ENCODE measurements at places on chromosomes 2 and 18. TPM values are rescaled to one million over a fixed set of nuclear protein-coding genes. Genes with fewer than 3 reads are reported as not detected.

- no peak for DNase-seq
Measured at GRCh38 chr2:40734797-40735196, 282.9 kb upstream of the SLC8A1 start.

DNA sequence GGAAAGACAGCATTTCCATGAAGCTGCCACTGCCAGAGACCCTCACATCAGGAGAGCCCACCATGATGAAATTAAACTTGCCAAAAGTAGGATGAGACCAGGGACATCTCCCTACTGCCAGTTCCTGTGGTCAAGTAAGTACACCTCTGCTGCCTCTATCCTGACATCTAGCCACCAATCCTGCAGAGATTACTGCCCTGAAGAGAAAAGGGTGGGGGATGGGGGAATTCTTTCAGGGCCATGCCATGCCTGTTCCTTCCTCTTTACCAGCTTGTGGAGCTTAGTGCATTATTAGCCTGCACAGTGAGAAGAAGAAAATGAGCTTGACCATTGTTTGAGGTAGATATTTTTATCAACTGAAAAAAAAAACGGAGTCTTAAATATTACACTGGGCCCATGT lies 397.2 kb upstream of the CDH2 start:
- DNase-seq: no peak

- no peak for DNase-seq
Measured at GRCh38 chr18:26040051-26040656, 50.3 kb downstream of the SS18 start.

FAM124B gene
- 0.34 TPM for total RNA-seq

DNA sequence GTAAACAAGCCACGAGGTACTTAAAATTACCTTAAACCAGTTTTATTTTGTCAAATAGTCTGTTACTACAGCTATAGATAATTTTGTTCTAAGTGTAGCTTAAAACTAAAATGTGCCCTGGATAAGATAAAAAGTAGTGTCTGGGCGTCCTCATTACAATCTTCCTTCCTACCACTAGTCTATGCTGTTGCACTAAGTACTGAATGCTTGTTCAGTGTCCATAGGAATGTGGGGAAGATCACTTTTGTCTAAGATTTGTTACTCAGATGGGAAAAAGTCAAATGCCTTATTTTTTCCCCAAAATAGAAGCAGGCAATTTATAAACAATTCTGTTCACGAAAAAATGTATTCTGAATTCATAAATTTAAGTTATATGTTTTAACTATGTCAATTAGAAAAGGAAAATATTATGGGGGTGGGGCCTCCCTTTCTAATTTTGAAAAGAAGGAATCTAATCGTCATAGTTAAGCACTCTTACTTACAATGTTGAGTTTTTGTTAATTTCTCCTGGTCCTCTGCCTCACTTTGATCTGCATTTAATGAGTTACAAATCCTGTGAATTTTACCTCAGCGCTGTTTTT lies 140.4 kb upstream of the VRK2 start:
- no peak for DNase-seq

DNA sequence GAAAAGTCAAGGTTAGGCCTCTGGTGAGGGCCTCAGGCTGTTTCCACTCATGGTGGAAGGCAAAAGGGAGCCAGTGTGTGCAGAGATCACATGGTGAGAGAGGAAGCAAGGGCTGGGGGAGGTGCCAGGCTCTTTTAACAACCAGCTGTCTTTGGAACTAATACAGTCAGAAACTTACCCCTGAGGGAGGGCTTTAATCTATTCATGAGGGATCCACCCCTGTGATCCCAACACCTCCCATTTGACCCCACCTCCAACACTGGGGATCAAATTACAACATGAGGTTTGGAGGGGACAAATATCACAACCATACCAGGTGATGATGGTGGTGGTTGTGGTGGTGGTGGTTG lies 10.9 kb downstream of the POLI start:
- DNase-seq: no peak

GRCh38 chr2:15620340-15620739 lies 28.7 kb downstream of the DDX1 start:
- no peak for DNase-seq

GRCh38 chr18:11660691-11661090 lies 28.4 kb upstream of the GNAL start:
- DNase-seq: no peak

DNA sequence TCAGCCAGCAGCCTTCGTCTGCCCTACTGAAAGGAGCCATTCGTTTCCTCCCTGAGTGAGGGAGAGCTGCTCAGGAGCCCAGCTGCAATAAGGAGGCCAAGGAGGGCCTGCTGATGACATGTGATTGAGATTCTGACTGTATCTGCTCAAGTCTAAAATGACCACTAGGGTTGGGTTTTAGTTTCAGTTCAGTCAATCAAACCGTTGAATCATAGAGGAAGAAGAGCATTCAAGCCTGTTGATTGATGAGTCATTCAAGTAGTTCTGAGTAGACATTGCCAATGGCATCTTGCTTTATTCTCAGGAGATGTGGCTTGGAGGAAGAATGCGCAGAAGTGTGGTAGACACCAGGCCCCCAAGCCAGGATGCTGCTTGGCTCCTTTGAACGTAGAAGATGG lies 19.9 kb upstream of the BCL2L11 start:
- DNase-seq: no peak

NYAP2 gene
- not detected for total RNA-seq

TYMS gene
- total RNA-seq: 246 TPM

DNA sequence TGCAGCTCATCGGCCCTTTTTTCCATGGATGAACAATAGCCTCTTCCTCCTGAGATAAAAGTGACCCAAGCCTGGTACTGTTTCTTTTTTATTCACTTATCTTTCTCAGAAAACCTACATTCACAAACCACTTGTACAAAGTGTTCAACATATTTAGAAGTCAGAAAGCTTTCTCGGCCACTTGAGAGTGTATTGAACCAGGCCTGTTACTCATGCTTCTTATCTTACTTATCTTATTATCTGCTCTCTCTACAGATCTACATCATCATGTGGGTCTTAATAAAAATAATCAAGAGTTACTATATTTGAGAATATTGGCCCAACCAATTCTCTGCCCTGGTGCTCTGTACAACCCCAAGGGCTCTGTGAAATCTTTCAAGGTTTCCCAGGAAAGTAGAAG lies 242.1 kb downstream of the MREG start:
- DNase-seq: no peak

PTPN2 gene
- total RNA-seq: 76.7 TPM

GRCh38 chr2:48148841-48149430 lies 242.6 kb upstream of the FBXO11 start:
- no peak for DNase-seq

DNA sequence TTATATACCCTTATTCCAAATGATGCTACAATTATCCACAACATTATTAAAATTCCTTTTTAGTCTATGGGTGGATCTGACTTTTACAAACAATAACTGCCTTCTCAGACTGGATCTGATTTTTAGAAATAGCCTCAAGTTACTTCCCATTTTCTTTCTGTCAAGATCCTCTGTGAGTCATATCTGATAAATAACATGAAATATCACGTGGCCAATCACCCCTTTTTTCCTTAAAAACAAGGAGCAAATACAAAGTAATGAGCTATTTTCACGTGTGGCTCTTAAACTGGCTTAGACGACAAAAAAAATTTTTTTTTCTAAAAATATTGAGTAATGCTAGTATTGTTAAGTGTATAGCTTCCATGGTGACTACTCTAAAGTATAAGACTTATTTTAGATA lies 6.7 kb downstream of the PELI1 start:
- no peak for DNase-seq

DNA sequence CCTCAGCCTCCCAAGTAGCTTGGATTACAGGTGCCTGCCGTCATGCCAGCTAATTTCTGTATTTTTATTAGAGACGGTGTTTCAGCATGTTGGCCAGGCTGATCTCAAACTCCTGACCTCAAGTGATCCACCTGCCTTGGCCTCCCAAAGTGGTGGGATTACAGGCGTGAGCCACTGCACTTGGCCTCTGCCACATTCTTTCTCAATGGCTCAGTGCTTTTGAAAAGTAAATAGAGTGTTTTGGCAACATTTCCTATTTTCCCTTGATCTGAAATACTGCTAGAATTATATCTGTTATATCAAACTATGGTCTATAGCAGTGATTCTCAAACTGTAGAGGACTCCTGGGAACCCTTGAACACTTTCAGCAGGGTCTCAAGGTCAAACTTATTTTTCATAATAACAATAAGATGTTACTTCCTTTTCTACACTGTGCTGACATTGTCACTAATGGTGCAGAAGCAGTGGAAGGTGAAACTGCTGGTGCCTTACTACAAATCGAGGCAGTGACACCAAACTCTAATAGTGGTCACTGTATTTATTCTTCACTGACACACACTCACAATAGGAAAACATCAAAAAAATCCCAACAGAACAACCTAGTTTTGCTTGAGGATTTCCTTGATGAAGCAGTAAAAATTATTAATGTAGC lies 10.6 kb downstream of the DAW1 start:
- DNase-seq: no peak

ABCG8 gene
- not detected for total RNA-seq

DNA sequence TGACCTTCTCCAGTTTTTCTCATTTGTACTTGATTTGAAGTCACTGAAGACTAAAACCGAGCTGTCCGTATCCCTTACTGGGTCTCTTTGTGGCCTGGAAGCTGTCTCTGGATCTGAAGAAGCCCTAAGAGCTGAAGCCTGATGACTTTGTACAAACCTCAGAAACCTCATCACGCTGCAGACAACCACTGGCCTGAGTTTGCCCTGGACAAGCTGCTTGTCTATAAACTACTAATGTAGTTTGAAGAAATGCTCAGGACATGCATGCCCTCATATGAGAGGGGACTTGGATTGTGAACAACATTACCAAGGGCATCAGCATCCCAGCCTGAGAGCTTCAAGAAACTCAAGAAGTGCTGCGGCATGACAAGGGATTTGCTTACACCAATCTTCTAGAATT lies 79.3 kb upstream of the CBLN2 start:
- no peak for DNase-seq

BARD1 gene
- 34.0 TPM for total RNA-seq

DNA sequence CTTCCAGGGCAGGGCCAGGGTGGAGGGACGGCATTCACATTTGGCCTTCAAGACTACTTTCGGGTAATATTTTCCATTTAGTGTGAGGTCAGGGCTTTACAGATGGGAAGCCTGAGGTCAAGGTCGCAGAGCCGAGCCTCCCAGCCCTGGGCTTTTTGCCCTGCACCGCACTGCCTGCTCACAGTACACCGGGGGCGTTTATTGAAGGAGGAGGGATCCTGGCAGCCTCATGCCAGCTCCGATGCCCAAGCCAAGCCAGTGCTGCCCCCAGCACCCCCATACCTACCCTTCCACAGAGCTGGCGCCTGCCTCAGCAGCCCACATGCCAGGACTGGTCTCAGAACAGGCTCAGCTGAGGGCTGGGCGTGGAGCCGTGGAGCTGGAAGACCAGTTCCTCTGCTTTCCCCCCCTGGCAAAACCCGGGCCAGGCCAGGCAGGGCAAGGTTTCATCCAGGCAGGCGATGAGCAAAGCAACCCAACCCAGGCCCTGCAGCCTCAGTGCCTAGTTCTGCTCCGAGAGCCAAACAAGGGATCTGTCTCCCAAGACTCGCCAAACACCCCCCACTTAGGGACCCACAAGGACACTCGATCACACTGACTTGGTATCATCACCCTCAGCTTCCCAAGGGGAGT lies 11.9 kb downstream of the SDC1 start:
- DNase-seq: no peak

DNA sequence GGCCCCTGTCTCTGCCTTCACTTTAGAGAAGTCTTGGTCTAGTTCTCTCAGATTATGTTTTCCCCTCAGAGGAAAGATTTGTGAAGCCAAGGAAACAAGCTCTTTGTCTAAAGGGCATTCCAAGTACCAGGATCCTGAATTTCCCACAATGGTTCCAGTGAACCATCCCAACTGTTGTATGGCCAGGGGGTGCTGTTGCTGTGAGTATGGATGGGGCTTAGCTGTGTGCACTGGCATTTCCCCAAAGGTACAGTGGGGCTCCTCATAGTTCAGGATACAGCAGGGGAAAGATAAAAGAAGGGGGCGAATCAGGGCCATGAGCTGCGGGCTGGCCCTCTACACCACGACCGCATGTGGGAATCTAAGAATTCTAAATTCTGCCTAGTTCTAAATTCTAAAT lies 1154.0 kb upstream of the FANCL start:
- DNase-seq: no peak

DNA sequence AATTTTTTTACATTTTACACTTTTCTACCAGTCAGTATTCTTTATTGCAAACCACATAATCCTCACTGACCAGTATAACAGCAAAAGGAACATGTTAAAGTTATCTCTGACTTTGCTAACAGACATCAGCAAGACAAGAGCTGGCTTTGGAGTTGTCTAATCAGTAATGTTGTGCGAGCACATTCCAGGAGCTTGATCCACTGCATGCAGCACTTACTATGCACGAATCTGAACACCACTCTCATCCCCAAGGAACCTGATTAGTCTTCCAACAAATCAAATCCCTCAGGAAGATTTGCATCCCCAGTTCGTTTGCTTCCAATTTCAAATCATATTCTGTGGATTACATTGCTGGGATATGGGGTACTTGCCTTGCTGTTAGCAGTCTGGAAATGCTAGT lies 269.3 kb upstream of the EPC2 start:
- no peak for DNase-seq

DNA sequence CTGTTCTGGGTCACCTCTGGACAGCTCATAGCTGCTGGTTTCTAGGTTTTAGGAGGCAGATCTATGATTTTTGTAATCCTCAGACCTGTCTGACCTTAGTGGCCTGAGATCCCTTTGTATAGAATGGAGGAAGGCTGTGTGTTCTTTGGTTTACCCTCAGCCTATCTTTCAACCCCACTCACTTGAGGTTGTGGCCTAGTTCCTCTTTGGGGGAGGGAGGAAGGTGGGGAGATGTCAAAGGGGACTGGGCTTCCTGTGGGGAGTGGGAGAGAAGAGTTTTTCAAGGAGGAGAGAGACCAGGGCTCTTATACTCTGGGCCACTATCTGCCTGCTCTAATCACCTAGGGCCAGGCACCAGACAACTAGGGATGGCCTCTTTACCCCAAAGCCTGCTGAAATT lies 28.5 kb downstream of the SEMA4F start:
- DNase-seq: no peak

- no peak for DNase-seq
Measured at GRCh38 chr2:50345701-50346591, 686.0 kb downstream of the NRXN1 start.

DNA sequence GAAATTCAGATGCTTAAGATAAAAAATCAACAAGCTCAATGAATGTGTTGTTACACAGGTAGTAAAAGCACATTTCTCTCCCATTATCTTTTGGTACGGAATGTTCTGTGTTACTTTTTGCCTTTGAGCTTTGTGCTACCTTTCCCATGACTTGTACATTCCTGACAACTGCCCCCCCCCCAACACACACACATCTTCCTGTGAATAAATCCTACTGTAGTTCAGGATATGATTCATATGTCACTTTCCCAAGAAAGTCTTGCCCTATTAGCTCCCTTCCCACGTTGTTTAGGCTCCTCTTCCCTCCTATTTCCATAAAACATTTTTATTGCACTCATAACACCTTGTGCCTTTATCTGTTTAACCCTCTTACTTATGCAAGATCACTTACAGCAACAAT lies 442.6 kb upstream of the LRATD1 start:
- no peak for DNase-seq

GRCh38 chr2:175383286-175383685 lies 201.8 kb upstream of the ATP5MC3 start:
- DNase-seq: no peak

GRCh38 chr2:113894156-113894743 lies 4.4 kb downstream of the ACTR3 start:
- DNase-seq: no peak

Data from activated T-helper 1 cell treated with anti-CD3 and anti-CD28 coated beads, Interleukin-12 subunit alpha, Interleukin-12 subunit beta, Interleukin-2, Interleukin-4 antibody, amounts not matched to agents 30 ng/mL and 10 ng/mL and 1 ng/mL, durations not matched to agents 14 hours and 24 hours and 36 hours (primary cell).